ENCODE measurements at places on chromosomes 1 and 21.

GRCh38 chr21:34083357-34083756 lies 10.0 kb downstream of the MRPS6 start:
- no peak for DNase-seq

- no peak for DNase-seq
These were observed 363.6 kb downstream of the PBX1 start for GRCh38 chr1:164922585-164922984.

DNA sequence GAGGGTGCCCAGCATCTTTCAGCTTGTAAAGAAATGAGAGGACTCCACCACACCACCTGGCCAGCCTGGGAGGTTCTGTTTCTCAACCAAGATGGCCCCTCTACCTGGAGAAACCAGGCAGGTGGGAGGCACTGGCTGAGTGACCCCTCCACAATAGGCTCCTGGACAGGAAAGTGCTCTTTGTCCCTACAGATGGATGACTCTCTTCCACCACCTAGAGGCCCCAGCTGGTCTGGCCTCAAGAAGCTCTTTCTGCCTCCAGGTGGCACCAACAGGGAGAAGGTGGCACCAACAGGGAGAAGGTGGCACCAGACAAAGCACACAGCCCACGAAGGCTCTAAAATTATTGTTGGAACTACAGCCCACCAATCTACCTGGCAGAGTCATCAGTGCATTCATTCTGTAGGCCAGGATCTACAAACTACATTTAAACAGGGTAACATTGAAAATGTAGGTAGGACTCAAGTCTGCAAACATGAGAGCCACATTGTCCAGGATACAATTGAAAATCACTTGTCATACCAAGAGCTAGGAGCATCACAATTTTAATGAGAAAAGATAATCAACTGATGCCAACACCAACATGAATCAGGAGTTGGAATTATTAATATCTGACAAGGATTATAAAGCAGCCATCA lies 14.4 kb downstream of the TMPRSS3 start:
- DNase-seq = peak; percentile 7

GRCh38 chr1:48121955-48122354 lies 100.6 kb upstream of the SLC5A9 start:
- no peak for DNase-seq

- no peak for DNase-seq
These were observed 365.5 kb upstream of the SGIP1 start for GRCh38 chr1:66168467-66168887.

- no peak for DNase-seq
These were observed 37.8 kb downstream of the LPAR3 start for GRCh38 chr1:84855168-84855567.

DNA sequence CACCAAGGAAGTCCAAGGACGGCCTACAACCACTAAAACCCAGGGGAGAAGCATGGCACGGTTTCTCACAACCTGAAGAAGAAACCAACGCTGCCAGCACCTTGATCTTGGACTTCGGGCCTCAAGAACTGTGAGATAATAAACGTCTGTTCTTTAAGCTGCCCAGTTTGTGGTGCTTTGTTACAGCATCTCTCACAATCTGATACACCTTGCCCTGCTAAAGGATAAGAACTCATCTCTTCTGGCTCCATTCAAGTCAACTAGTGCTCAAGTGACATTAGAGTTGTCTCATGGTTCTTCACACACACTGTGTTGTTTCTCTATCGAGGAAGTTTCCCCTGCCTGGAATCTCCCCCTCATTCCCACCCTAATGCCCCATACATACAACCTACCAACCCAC lies 314.4 kb upstream of the RUNX1 start:
- DNase-seq = no peak

GRCh38 chr1:89121641-89122040 lies 4.3 kb downstream of the GBP2 start:
- DNase-seq = no peak

DNA sequence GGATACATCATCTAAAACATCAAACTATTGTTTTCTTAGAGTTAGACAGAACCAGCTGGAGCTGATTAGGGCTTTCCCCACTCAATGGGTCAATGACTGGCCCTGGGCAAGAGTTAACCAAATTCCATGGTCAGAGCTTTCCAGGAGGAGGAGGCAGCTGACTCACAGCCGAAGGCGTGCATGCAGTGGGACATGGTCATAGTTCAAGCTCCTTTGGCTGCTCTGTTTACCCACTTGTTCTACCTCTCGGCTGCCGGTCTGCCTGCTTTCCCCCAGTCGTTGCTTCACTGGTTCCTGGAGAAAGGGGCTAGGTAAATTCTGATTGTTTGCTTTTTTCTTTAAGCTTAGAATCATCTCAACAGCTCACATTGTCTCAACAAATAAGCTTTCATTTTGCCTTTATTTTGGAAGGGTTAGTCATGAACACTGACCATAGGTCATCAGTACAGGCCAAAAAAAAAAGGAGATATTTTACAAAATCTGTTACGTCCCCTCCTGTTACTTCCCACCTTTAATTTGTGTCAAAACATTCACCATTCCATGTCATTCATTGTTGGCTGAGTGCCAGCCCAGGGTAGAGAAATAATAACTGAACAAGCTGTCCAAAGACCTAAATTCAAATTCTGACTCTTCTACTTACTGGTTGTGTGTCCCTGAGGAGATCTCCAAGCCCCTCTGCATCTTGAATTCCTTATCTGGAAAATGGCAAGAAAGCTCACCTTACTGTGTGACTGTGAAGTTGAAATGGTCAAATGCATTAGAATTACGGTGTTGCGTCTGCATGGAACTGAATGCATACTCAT lies 12.0 kb downstream of the MAB21L3 start:
- peak; percentile 68 for DNase-seq

- DNase-seq = no peak
These were observed 5.0 kb upstream of the KIAA0040 start for GRCh38 chr1:175197531-175197930.

DNA sequence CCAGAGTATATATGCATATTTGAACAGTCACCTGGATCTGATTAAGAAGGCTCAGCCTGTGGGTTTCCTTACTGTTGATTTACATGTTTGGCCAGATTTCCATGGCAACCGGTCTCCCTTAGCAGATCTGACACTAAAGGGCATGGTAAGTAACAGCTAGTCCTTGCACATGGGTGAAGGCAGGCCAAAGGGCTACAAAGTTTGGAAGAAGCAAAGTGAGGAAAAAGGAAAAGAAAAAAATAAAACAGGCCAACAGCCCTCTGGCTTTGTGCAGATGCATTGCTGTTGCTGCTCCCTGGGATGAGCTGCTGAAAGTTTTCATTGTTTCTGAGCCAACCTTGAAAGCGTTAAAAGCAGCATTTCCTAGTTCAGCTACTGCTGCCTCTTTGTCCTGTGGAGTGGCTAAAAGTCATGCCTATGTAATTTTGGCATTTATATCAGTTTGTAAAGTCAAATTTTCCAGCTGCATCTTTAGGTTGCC lies 176.5 kb upstream of the HOOK1 start:
- DNase-seq = peak; percentile 7

GRCh38 chr1:203638950-203639349 lies 12.3 kb downstream of the ATP2B4 start:
- DNase-seq = no peak

DNA sequence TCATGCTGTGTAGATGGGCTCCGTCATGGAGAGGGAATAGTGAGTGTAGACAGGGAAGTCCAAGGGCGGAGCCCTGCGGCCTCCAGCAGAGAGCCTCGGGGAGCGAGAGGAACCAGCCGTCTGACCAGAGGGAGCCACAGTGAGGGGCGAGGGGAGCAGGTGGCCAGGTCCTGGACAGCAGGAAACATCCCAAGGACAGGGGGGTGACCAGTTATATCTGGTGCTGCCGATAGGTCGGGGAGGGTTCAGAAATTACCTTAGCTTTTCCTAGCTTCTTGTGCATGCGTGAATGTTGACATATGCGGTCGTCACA lies 46.5 kb downstream of the TRAPPC10 start:
- DNase-seq = no peak

GRCh38 chr1:107997866-107998265 lies 32.9 kb upstream of the VAV3 start:
- DNase-seq = no peak

DNA sequence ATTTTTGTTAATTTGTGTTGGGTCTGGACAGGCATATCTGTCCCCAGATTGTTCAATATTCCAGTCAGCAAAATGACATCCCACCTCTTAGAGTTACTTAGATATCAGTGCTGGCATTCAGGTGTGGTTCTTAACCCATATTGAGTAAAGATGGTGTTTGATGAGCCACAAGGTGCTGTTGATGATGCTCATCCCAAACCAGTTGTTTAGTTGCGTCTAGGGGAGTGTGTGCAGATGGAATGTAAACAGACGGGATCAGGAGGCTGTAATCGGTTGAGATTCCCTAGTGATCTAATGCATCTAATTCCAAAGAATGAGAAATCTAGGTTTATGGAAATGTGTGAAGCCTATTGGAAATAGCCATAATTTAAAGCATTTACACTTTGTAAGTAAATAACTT lies 1.1 kb downstream of the HOOK1 start:
- DNase-seq = no peak

DNA sequence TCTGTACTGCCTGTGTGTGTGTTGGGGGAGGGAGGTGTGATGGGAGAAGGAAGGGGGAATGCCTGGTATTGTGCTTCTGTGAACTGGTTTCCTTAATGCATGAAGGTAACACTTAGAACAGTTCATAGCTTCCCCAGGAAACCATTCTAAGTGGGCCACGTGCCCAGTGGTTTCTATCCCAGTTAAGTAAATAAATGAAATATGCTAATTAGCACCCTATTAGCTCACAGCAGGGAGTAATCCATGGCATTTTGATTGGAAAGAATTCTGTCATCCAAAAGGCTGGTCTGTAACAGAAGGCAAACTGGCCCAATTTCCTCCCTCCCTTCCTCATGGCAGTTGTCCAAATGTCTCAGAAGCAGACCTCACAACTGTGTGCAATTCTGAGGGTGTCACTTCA lies 199.3 kb downstream of the TTLL7 start:
- DNase-seq = no peak

- no peak for DNase-seq
These were observed 19.3 kb upstream of the DNAJC28 start for GRCh38 chr21:33510826-33511225.

DNA sequence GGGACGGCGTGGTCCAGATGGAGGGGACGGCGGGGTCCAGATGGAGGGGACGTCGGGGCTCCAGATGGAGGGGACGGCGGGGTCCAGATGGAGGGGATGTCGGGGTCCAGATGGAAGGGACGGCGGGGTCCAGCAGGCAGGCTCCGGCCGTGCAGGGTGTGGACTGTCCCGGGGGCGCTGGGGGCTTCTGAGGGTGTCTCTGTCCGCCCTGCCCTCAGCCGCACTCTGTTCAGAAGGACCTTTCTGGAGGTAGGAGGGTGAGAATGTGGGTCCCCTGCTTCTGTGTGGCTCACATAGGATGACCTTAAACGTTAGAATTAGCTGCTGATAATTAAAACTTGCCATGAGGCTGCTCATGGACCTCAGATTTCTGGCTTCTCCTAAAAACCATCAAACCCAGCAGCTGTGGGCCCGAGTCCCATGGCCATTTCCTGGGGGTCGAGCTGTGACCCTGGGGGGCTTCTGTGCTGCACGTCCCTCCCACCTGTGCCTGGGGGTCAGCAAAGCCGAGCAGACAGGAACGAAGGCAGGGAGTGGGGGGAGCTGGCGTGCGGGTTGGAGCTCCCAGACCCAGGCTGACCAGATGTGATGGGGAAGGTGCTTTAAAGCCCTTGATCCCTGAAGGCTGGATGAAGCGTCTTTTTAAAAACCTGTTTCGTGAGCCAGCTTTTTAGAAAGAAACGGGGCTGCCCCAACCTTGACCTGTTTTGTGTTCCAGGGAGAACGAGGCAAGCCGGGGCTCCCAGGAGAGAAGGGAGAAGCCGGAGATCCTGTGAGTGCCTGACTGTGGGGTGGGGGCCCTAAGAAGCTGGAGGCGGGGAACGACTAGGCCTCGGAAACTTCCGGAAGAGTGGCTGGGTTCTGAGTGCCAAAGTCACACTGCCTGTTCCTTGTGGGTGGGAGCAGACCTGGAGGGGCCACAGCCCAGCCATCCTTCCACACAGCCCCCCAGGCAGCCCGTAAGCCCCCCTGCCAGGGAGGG lies 7.1 kb downstream of the COL6A1 start:
- no peak for DNase-seq

GRCh38 chr1:224175617-224176016 lies 7.4 kb upstream of the DEGS1 start:
- DNase-seq = no peak

DNA sequence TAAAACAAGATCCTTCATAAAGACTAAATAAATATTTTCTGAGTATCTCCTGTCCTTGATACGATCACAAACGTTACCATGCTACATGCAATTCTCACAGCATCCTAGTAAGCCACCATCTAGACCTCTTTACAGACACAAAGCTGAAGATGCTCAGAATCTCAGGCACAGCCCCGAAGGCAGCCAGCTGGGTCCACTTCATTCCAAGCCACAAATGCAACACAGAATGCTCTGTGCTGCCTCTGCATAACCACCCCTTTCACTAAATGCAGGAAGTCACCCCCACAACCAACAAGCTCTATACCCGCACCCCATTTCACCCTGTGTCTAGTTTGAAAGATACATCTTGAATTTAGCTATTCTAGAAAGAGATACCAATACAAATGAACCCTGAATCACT lies 12.9 kb downstream of the RCAN1 start:
- no peak for DNase-seq

- DNase-seq = no peak
These were observed 30.0 kb downstream of the VWA5B1 start for GRCh38 chr1:20320704-20321103.

- no peak for DNase-seq
These were observed 5.2 kb downstream of the POFUT2 start for GRCh38 chr21:45282283-45283034.

DNA sequence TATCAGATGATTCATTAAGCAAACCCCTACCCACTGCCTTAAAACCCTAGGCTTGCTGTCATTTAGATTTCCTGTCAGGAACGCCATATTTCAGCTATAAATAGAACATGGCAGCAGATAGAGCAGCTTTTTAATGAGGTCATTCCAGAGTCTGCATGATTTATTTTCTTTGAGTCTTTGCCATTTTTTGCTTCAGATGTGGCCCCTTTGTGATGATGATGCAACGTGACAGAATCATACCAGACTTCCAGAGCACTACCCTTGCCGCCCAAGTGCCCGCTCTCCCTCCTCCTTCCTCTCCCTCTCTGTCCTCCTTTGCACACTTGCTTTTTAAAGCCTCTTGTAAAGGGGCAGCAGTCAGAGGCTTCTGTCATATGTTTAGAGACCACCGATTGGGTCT lies 55.5 kb upstream of the TRIM67 start:
- DNase-seq = peak; percentile 61

DNA sequence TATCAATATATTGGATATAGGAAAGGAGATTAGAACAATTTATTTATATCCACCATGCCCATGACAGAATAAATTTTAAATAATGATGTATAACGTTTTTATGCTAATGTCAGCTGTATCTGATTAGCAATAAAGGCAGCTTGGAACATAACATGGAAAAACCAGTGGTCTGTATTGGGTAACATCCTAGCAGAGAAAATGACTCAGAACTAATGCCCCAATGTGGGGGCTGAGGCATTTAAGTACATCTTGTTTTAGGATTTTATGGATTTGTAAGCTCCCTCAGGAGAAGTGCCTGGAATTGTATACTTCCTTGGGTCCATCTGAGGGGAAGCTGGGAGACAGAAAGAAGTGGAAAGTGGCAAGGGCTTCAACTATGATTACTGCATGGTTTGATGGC lies 82.3 kb downstream of the HMCN1 start:
- no peak for DNase-seq
